RWPE1 (cell line): ENCODE measurements at places on chromosomes 11 and 22.

GRCh38 chr11:13713982-13714381 lies 45.5 kb downstream of the FAR1 start:
- no peak for DNase-seq

GRCh38 chr22:20153945-20154344 lies 3.1 kb upstream of the CCDC188 start:
- no peak for DNase-seq

DNA sequence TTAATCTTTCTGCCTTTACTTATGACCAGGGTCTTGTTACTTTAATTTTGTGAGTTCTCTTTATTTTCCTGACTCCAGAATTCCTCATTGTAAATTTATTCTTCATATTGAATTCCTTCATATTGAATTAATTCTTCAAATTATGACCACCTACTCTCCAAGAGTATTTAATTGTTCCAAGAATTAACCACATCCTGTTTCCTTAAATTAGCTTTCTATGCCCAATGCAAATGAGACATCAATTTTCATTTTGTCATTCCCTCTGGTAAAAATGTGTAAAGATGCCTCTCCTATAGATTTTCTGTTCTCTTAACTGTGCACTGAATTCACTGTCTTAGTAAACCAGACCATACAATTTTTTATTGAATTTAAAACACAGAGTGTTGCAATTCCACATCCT lies 211.2 kb upstream of the GRIA4 start:
- no peak for DNase-seq

DNA sequence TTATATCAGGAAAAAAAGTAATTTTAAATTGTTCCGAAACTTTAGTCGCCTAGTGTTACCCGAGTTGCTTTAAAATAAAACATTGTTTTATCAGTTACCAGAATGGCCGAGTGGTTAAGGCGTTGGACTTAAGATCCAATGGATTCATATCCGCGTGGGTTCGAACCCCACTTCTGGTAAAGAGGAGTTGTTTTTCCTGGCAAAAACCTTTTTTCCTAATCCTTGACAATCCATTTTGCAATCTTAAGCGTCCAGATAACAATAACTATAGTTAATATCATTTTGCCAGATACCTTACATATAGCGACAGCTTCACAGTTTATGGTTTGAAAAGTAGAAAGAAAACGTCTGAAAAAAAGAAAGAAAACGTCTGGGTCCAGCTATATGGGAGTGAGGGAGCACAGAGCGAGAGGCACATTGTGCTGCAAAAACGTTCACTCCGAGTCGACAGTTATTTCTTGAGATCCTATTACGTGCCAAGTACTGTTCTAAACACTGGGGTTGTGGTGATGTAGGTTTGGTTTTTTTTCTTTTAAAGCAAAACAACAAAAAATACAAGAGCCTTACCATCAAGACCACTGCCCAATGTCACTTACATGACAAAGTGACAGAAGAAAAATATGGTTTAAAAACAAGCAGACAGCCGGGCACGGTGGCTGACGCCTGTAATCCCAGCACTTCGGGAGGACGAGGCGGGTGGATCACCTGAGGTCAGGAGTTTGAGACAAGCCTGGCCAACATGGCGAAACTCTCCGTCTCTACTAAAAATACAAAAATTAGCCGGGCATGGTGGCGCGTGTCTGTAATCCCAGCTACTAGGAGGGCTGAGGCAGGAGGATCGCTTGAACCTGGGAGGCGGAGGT lies 40.6 kb downstream of the OR4D9 start:
- no peak for DNase-seq

DNA sequence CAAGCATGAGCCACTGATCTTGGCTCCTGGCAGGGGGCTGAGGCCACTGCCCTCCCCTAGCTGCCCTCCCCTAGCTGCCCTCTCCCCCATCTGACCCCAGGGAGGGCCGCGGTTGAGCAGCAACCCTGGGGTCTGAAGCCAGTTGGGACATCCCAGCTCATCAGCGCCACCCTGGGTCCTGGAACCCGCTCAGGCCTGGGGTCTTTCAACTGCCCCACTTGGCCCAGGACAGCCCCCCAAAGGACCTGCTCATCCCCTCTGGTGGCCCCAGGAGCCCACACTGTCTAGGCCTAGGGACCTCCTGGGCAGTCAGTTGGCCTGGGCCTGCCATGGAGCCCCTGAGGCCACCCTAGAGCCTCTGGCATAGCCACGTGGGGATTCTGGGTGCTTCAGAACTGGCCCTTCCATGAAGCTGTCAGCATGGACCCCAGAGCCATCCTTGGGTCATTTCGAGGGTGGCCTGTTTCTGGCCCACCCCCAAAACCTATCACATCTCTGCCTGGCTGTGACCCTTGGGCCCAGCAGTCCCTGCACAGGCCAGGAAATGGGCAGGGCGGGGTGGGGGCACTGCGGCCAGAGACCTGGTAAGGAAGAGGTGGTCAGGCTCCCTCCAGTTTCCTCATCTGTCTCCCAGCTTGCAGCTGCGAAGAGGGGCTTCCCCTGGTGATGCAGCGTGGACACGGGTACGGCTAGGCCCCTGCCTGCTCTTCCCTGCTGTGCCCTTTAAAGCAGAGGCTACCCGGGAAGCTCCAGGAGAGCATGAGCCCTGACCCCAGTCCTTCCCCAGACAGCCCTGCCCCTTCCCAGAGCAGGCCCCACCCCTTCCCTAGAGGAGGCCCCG lies 37.9 kb downstream of the MUC2 start:
- DNase-seq, result no peak

DNA sequence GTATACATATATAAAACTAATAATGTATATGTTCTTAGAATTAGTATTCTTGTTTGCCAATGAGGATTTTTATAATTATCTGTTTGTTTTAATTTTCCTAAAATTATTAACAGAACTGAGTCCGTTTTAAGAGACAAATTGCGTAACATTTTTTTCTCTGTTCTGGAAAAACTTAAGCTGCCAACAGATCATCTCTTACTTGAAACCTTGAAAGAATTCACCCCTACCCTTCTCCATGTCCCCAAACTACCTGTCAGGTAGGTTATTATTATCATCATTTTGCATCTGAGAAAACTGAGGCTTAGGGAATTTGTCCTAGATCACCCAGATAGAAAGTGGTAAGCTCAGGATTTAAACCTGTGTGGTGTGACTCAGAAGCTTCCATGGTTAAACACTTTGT lies 14.7 kb downstream of the SLC5A4 start:
- no peak for DNase-seq

- no peak for DNase-seq
Measured at GRCh38 chr11:95093548-95093947, 3.9 kb downstream of the ENDOD1 start.

- no peak for DNase-seq
Measured at GRCh38 chr22:21933910-21934309, 18.7 kb downstream of the PPM1F start.

GRCh38 chr11:12436266-12436665 lies 58.9 kb downstream of the PARVA start:
- no peak for DNase-seq

- DNase-seq, result no peak
Measured at GRCh38 chr11:937841-938261, 12.2 kb downstream of the AP2A2 start.

- DNase-seq, result no peak
Measured at GRCh38 chr11:1597994-1598380, at the start of gene KRTAP5-2. Gene KRTAP5-2, minus strand, starts transcription at chr11:1598294. Its CDS starts 44 bp downstream, at chr11:1598250.

DNA sequence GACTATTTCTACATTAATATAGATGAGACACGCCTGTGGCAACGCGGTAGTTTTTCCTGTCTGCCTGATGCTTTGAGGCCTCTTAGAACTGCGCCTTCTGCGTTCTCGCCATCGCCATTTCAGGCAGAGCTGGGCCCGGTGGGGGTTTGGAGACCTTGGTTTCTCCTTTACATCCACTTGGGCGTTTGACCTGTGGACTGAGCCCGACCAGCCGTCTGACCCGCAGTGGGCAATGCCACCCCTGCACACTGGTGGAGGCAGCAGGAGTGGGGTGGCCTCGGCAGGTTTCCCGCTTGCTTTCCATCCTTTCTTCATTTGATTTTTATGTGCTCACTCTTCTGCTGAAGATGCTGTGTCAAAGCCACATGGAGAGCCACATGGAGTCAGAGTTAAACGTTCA lies 130.4 kb downstream of the TBC1D22A start:
- DNase-seq, result no peak

- no peak for DNase-seq
Measured at GRCh38 chr22:40215266-40215665, 37.5 kb downstream of the TNRC6B start.

DNA sequence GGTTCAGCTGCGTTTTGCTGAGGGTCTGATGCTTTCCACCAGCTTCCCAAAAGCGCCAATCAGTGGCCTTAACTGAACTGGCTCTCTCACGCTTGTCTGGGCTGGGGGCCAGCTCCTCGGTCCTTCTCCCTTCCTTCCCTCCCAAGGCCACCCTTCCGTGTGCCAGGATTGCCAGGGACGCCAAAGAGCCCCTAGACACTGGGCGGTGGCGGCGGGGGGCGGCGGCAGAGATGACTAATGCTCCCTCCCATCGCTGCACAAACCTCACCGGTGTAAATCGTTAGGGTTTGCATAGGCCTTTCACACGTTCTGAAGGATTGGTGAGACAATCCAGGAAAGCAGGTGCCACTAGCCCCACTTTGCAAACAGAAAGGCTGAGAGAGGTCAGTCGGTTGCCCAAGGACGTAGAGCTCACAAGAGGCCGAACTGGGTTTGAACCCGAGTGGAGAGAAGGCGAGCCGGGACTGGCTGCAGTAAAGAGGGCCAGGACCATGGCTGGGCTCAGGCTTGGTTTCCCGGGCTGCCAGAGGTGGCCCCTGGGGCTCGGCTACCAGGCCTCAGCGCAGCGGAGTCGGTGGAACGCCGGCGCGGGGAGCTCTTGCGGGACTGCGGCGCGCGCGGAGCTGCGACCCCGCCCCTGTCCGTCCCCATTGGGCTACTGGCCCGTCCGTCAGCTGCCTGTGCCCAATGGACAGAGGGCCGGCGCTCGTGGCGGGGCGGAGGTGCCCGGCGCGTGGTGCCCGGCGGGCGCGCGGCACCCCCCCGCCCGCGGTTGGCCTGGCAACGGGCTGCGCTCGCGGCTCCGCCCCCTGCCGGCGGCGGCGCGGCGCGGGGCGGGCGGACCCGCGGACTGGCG lies 589 bp upstream of the GNAZ start:
- peak; percentile 87 for DNase-seq

DNA sequence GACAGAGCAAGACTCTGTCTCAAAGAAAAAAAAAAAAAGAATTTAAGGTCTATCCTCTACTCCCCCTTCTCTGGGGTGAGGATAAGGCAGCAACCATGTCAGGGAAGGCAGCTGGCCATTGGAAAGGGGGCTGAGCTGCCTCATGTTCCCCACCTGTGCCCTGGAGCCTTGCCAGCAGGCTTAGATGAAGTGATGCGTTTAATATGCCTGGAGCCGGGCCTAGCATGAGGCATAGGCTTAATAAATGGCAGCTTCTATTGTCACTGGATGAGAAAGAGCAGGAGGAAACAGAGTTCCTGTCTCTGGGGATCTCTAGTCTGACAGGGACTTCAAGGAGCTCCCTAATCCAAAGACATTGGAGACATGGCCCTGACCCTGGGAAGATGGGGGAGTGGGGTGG lies 3.2 kb upstream of the KCNE3 start:
- no peak for DNase-seq

DNA sequence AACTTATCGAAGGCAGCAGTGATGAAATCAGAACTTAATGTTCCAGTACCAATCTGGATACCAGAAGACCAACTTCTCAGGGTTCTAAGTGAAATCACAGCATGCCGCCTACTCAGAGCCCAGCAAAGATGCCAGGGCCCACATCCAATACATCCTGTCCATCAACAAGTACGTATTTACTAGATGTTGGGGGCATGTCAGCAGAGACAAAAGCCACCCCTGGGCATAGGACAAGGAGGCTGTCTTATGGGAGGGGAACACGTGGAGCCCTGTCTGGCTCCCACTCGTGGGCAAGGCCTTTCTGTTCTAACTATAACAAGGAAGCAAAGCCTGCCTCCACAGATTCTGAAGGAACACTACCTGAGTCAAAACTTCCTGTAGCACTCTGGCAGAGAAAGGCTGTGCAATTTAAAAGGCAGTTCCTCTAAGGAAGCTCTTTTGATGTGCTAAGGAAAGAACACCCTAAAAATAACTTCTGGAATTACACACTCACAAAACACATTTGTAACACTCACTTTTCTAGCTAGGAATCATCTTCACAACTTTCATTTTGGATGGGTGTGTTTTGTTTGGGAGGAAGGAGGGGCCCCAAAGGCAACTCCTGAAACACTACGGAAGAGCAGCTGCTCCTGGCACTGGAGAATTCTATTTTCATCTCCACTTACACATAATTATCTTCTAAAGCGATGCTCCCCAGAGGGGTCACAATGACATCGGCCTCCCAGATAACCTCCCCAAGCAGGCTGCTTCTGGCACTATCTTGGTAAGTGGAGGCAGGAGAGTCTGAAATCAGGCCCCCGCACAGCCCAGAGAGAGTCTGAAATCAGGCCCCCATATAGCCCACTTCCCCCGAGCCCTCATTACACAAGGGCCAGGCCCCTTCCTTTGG lies 14.2 kb downstream of the SMCO4 start:
- DNase-seq, result no peak

DNA sequence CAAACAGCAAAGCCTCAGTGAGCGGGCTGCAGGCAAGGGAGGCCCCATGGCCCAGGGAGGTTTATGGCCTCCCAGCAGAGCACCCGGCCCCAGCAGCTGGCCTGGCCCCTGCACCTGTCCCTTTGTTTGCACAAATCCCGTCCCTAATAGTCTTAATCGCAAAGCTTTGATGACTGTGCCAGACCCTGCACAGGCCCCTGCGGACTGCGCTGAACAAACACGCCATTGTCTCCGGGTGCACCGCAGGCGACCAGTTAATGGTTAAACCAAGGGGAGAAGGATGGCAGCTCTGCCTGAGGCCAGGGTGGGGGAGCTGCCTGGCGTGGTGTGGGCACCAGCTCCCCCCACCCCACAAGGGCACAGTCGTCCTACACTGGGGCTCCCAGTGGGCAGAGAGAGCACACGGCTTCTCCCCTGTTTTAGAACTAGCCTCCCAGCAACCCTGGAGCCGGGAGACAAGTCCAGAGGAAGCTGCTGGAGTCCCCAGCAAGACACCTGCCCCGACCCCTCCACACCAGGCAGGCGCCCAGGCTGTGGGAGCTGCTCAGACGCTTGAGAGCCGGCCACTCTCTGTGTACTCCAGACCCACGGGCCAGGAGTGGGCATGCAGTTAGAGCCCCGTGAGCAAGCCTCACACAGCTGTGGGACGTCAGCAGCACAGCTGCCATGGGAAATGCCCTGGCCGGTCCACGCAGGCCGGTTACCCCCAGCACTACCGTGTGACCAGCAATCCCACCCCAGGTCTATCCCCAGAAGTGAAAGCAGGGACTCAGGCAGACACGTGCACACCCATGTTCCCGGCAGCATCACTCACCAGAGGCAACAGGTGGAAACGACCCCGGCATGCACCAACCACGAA lies 39.7 kb upstream of the TH start:
- no peak for DNase-seq

DNA sequence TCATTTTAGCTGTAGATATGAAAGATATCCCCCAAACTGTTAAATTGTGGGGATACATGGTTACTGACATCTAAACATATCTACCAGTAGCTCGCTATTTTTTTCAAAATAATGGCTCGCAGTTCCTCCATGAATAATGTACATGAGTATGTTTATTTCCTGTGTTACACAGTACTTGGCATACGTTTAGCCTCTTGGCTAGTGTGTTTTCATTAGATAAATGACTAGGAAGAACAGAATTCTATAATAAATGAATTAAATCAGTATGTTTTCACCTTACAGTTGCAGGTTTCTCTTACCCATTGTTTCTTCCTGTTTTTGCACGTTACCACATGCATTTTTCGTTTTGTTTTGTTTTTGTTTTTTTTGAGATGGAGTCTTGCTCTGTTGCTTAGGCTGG lies 21.8 kb downstream of the RNF169 start:
- DNase-seq, result no peak
